ENCODE measurements at places on chromosomes 12 and 14.
A peak's percentile ranks its signal among the peaks of the same experiment; 100 is the strongest.

DNA sequence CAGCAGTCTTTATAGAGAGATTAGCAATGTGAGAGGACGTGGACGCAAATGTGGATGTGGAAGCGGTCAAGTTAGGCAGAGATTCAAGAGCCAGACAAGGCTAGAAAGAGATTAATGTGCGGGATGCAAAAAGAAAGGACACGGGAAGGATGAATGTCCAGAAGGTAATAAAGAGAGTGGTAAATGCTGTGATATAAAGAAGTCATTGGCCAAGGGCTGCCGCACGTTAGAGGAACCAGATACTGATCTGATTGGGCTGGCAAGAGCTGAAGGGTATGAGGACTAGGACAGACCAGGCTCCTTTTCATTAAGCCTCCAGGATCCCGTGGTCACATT lies 59.5 kb downstream of the DHRS2 start:
- DNase-seq: no peak

- no peak for DNase-seq
Measured at GRCh38 chr14:54533100-54533499, 23.4 kb downstream of the CGRRF1 start.

DNA sequence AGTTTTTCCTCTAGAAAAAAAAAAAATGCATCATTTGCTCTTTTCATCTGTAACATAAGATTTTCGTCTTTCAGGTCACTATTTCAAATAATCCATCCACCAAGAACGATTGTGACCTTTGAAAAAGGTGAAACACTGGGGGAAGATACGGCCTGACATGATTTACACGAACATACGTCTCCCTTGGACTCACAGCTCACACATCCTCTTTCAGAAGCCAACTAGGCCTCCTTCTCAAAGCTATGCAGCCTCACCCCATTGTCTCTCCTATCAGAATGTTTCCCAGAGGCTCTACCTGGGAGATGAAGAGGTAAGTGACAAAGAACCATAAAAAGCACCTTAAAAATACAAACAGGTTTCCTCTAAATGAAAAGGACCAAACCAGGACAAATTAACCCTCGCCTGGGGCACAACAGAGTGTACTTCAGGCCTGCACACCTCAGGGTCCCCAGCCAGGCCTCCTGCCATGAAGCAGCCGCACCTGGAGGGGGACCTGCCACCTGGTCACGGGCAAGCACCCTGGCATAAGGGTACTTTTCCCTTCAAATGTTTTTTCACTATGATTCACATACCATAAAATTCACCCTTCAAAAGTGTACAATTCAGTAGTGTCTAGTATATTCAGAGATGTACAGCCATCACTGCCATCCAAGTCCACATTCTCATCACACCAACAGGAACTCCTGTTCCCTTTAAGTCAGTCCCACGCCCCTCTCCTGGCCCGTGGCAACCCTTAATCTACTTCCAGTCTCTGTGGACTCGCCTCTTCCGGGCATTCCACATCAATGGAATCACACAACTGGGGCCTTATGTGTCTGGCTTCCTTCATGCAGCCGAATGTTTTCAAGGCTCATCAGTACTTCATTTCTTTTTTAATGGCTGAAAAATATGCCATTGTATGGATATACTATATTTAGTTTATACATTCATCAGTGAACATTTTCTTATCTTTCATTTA lies 5.4 kb downstream of the SLC15A4 start:
- DNase-seq: no peak

DNA sequence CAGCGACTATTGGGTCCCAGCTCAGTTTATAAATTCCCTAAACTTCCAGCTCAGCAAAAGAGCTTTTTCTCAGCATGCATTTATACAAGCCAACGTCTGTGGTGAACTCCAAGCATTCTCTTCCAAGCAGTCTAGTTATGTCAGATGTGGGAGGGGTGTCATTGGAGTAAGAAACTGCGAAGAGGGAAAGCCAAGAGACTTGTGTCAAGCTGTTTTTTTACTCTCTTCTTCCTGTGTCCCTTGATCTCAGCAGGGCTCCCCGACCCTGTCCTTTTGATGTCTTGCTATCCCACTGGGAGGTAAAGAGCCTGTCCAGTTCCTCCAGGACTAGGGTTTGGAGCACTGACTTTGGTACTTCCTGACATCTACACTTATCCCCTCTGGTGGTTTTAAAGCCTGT lies 69.0 kb downstream of the PPM1H start:
- DNase-seq: no peak

- no peak for DNase-seq
Measured at GRCh38 chr12:58787021-58787760, 133.1 kb downstream of the LRIG3 start.

DNA sequence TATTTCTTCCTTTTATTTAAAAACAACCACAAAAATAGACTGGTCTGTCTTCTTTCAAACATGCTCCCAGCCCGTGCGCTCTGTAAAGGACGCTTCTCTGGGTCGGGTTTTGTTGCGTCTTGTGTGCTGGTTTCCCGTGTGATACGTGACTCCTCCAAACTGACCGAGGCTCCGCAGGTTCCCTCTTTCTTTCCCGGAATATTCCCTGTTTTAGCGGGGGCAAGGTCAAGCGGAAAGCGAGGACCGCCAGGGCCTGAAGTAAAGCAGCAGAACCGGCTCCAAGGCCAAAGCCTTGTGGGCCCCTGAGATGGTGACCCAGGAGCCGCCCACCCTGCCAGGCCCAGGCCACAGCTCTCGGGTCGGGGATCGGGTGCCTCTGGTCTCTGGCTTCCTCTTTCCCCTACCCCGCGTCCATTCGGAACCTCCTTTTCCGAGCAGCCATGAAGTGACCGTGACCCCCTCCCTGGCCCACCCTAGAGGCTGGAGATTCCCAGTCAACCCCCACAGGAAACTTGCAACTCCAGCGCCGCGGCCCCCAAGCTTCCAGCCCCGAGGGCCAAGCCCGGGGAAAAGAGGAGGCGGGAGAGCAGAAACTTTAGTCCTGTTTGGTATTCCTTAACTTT lies 885 bp upstream of the HOXC10 start:
- DNase-seq: no peak

DNA sequence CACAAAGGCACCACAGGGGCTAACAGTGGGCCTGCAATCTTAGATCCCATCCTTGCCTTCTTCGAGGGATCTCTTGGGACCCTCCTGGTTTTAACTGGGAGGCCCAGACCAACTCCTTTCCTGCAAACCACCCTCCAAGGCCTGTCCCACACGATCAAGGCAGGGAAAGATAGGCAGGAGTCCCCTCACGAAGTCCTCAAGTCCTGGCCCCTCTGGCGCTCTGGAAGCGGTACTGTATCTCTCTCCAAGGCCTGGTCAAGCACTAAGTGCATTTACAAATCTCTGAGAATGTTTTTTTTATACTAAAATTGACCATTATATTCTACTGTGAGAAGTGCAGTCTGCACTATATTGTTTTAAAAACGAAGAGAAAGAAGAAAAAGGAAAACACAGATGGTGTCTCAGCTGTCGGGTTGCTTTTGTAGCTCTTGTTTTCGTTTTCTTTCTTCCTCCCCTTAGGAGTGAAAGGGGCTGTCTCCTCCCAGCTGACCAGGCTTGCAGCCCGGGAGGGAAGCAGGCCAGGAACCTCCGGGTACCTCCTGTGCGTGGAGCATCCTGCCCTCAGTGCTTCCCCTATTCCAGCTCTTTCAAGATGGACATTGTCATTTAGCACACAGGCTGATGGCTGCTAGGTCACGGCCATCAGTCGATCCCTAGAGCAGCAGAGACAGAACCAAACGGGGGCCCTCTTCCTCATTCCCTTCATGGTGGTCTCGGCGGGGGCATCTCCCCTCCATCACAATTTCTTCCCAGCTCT lies 56.7 kb downstream of the FAM222A start:
- peak; percentile 35 for DNase-seq

GRCh38 chr12:115946867-115947695 lies 330.4 kb downstream of the MED13L start:
- no peak for DNase-seq

All from ureter (tissue), 1 donor.